CD8-positive, alpha-beta T cell (primary cell): ENCODE measurements at places on chromosomes 1 and 21.

DNA sequence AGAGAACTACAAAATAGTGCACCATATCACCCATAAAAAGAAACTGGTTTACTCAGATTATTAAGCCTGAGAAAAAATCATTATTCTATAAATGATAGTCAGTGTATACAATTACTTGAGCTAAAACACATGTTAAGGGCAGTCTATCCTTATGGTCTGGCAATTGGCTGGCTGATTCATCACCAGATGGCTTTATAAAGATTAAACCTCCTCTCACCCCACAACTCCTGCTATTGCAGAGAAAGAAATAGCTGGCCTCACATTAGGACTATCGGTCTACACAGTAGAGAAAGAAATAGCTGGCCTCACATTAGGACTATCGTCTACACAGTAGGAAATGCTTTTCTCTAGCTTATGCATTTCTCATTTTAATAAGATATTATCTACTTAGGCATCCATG is 21.2 kb downstream of the CEP170 start:
- no peak for DNase-seq

DNA sequence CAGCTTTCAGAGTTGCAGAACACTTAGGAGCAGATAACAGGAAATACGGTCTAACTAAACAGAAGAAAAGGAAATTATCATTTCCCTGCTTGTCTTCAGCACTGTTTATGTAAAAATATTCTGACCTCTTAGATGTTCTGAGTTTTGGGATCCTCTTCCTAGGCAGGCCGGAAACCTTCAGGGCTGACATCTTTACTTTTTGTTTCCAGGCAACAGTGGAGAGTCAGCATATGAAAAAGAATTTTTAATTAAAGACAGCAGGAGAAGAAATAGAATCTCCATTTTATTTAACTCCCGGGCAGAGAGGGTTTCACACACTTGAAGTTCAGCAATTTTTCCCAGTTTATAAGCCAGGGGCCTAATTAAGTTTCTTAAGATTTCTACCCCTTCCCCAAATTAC is 5.1 kb upstream of the RIPPLY3 start:
- no peak for DNase-seq

- DNase-seq: no peak
Measured at GRCh38 chr1:51070640-51071039, 31.4 kb upstream of the C1orf185 start.

GRCh38 chr1:109864930-109865612 is 45.6 kb upstream of the CSF1 start:
- no peak for DNase-seq

- no peak for DNase-seq
Measured at GRCh38 chr1:11722538-11722937, 13.4 kb upstream of the AGTRAP start.

GRCh38 chr1:178096421-178096820 is 2.5 kb downstream of the RASAL2 start:
- DNase-seq: no peak

DNA sequence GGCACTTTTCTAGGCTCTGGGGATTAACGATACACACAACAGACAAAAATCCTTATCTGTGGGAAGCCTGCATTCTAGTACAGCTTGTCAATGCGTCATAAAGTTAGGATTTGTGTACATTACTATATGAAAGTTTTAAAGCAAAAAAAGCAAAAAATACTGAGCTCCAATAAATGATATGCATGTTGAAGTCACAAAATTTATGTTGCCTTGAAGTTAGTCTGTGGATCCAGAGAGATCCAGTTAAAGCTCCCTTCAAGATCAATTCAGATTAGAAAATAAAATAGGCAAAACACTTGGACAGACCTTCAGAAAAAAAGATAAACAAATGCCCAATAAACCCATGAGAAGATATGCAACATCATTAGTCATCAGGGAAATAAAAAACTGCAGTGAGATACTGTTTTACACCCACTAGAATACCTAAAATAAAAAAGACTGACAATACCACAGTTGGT is 33.1 kb upstream of the KCNQ4 start:
- no peak for DNase-seq

DNA sequence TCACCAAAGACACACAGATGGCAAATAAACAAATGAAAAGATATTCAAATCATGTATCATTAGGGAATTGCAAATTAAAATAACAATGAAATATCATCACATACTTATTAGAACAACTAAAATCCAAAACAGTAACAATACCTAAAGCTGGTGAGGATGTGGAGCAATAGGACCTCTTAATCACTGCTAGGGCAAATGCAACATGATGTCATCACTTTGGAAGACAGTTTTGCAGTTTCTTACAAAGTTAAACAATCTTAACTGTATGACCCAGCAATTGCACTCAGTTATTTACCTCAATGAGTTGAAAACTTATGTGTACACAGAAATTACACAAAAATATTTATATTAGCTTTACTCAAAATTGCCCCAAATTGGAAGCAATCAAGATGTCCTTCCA is 47.3 kb downstream of the SELENOF start:
- no peak for DNase-seq

DNA sequence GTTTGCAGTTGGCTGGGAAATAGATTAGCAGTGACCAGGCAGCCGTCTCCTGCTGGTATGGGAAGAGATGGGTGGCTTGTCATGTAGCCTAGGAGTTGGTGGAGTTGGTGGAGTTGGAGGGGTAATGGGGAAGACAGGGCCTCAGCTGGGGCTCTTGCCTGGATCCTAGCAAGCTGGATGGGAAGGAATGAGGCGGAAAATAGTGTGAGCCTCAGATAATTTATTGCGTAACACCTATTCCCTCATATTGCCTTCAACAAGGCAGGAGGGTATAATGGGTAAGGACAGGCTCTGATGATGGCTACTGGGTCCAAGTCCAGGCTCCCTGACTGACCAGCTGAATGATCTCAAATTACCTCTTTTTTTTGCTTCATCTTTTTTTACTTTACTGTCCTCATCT is 12.6 kb downstream of the MAP7D1 start:
- no peak for DNase-seq

- no peak for DNase-seq
Measured at GRCh38 chr1:168963601-168964000, 142.9 kb upstream of the ATP1B1 start.

DNA sequence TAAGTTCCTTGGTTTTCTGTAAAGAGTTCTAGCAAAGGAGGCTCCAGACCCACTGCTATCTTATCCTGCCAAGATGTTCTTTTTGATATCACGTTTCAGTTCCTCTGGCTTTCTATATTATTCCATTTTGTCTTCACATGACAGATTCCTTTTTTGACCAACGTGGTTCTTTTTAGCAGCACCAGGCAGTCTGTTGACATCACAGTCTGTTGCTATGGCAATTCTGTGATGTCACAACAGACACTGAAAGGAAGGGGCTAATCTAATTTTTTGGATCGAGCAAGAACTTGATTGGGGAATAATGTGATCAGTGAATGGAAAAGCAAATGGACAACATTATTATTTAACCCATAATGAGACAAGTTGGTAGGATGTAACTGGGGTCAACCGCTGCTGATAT is 64.5 kb upstream of the GOLT1A start:
- no peak for DNase-seq

GRCh38 chr1:95916616-95917015 is 682.6 kb downstream of the RWDD3 start:
- DNase-seq: no peak

GRCh38 chr1:82903626-82904025 is 1095.3 kb downstream of the TTLL7 start:
- no peak for DNase-seq
